Mucosa of gallbladder (tissue), 1 donor: ENCODE measurements at places on chromosomes 5 and 9. TPM values are rescaled to one million over a fixed set of nuclear protein-coding genes. Genes with fewer than 3 reads are reported as not detected.

DNA sequence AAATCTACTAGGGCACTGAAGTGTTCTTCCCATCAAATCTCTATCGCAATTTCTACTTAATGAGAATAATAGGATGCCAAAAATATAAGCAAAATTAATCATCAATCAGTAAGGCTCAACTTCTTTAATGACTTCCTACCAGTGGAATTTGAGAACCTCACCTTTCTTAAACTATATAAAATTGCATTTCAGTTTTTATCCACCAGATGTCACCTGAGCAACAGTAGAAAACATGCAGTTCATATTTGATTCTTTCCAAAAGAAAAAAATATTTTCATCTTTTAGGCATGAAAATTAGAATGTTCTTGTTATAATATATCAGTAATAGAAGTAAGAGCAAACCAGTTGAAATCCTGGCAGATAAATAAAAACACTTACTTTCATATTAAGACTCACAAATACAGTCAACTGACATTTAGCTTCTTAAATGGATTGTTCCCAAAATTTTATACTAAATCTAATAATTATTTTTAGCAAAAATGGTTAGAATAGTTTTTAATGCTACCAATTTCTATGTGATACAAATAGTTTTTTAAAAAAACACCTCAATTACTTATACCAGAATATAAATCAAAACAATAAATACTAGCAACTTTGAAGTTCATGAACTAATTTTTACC, 13.4 kb upstream of the CCDC112 start:
- no peak for DNase-seq

The ANKRD20A1 gene
- total RNA-seq = 3.0 TPM

The EXOC3 gene
- 71.6 TPM for total RNA-seq

The ECSCR gene
- total RNA-seq = 9.4 TPM

The ZFP37 gene
- total RNA-seq = 2.8 TPM
